CD4-positive, alpha-beta T cell treated with Interleukin-6 for 4 hours (primary cell): ENCODE measurements at places on chromosomes 7 and 10.

DNA sequence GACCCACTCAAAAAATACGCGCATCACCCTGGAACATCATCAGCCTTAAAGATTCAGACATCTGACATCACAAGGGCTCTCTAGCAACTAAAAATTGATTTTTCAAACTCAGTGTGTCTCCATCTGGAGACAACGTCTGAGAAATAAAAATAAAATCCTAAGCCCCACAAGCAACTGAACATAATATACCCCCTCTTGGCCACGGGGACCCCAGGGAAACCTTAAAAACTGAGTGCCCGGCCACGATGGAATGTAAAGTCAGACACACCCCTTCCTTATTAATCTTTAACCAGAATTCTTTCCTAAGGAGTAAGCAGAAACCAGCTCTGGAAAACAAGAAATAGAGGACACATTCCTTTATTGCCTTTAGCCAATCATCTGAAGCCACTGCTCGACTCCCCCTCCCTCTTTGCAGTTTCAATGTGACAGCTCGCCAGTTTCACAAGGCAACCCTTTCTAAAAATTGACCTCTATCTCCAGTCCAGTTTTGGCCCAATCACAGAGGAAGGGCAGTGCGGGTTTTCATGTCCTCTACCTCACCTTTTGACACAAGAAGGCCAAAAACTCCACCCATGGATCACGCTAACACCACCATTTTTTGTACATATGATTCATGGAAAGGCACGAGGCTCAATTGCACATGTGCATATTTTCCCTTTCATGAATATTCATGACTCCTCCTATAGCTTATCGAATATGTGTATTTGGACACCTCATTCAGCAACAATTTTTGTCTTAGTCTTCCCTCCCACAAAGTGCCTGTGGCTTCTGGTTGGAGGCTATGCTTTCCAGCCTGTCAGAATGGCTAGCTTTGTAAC lies 24.2 kb downstream of the IFIT3 start:
- no peak for DNase-seq

DNA sequence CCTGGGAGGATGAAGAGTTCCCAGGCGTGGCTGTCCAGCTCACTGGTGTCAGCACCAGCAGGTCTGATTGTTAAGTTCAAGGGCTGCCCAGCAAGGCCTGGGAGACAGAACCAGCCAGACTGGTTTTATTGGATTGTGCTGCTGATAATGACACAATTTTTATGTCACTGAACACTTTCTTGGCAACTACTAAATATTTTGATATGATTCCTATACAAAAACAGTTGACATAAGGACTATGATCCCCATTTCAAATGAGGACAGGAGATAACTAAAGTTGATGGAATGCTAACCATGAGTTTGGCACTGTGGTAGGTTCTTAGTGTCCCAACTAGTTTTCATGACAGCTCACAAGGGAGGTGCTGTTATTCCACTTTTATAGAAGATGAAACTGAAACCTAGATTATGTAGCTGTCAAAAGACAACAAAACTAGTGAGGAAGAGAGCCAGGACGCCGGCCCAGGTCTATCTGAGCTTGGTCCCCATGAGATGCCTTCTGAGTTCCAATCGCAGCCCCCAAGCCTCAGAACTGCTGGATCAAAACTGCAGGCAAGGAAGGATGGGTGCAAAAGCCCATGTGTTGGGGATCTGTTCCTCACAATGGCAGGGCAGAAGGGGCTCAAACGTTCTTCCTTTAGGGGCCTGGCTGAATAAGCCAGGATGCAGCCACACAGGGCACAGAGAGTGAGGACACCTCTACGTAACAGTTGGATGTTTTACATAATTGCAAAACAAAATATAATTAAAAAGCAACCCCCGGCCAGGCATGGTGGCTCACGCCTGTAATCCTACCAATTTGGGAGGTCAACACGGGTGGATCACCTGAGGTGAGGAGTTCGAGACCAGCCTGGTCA lies 52.8 kb downstream of the COBL start:
- DNase-seq, result no peak

DNA sequence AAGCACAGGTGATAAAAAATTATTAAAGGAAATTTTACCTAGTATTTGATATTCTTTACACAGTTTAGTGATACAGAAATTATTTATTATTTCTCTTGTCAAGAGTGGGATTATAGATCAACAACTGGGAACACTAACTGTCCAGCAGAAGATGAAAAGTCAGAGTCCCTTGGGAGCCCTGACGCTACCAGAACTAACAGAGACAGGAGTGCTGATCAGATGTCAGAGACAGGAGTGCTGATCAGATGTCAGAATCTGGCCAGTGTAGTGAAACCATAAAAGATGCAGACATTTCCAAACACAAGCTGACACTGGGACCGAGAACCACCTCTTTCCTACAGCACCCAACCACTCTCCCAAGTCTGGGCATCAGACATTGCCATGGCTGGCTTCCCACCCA lies 828.2 kb downstream of the TNS3 start:
- no peak for DNase-seq

GRCh38 chr10:110820321-110820814 lies 51.4 kb upstream of the PDCD4 start:
- no peak for DNase-seq

- no peak for DNase-seq
Measured at GRCh38 chr7:1234049-1234880, 1.6 kb downstream of the UNCX start.

GRCh38 chr10:31580646-31581045 lies 261.6 kb downstream of the ZEB1 start:
- no peak for DNase-seq

- DNase-seq, result no peak
Measured at GRCh38 chr10:48878091-48878490, 61.5 kb downstream of the LRRC18 start.

DNA sequence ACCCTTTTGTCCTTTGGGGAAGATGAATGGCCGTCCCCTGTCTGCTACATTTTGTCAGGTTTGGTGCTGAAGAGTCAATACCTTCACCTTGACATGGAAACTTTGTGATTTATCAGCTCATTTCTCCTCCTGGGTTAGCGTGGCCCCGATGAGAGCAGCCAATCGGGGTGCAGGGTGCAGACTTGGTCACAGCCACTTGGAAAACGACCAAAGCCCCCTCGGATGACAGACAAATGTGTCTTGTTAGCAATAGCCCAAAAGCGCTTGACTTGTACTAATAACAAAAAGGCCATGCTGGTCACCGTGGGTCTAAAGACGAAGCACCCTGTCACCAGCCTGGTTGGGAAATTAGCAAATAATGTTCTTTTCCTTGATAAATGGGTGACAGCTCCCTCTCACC lies 103.7 kb downstream of the EBF3 start:
- DNase-seq, result no peak

DNA sequence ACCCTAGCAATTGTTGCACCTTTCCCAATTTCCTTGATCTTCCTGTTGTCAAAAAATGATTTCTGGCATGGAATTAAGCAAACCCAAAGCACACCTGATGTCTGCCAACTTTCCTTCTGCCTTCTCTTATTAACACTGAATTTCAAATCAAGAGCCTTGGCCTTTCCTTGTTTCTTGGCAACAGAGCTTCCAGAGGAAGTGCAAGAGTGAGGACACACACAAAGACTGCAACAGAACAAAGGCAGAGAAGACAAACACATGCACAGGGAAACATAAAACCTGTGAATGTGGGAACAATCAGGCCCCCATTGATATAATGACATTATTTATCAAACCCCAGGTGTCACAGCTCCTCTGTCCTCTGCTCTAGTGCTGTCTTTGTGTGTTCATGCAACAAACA lies 73.0 kb upstream of the IL6 start:
- DNase-seq, result no peak

- DNase-seq, result peak; percentile 42
Measured at GRCh38 chr10:123150986-123151736, 3.0 kb upstream of the BUB3 start.

GRCh38 chr10:16193241-16193640 lies 243.6 kb upstream of the PTER start:
- no peak for DNase-seq

DNA sequence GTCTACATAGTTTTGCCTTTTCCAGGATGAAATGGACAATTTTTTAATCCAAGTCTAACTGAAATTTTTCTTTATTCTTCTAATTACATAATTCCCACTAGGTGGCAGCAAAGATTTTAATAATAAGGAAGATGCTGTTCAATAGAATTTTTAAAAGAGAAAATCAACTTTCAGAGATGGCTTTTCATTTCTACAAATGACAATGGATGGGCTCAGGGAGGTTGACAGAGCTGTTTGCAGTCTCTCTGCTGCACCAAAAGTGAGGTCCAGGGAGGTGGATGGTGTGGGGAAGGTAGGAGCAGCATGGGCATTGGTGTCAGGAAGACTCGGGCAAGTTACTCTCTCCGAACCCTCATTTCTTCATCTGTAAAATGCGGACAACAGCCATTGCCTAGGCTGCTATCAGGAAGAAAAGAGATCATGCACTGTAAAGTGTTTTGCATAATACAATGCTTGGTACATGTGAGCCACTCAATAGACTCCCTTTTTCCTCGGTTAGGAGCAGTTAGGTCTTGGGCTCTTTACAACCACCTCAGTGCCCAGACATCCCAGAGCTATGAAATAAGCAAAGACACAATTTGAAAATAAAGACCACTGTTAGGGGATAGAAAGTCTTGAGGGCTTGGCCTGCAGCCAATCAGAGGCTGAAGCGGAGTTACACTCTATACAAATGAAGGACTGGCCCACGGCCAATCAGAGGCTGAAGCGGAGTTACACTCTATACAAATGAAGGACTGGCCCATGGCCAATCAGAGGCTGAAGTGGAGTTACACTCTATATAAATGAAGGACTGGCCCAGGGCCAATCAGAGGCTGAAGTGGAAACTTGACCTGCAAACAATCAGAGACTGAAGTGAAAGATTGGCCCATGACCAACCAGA lies 107.1 kb downstream of the ABLIM1 start:
- no peak for DNase-seq

DNA sequence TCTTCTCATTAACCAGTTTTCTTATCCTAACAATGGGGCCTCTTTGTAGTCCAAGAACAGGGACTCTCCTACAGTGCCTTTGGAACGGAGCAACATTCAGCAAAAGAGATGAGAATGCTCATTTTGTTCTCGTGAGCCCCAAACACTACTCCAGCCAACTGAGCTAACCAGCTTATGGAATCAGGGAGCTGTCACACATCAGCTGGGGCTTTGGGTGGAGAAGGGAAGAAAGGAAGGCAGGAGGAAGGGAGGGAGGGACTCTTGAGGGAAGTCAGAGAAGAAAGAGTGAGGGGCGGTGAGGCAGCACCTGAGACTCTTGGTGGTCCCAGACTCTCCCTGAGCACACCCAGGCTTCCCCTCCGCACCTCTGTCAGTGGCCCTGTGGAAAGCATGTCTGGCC lies 123.1 kb downstream of the CLEC2L start:
- no peak for DNase-seq

DNA sequence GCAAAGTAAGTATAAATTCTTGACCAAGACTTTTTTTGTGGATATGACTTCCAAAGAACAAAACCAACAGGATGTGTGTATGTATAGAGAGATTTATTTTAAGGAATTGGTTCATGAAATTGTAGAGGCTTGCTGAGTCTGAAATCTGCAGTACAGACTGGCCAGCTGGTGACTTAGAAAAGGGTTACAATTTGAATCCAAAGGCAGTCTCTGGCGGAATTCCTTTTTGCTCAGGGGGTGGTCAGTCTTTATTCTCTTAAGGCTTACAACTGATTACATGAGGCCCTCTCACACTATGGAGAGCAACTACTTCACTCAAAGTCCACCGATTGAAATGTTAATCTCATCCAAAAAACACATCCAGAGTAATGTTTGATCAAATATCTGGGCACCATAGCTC lies 100.1 kb upstream of the IMMP2L start:
- no peak for DNase-seq

DNA sequence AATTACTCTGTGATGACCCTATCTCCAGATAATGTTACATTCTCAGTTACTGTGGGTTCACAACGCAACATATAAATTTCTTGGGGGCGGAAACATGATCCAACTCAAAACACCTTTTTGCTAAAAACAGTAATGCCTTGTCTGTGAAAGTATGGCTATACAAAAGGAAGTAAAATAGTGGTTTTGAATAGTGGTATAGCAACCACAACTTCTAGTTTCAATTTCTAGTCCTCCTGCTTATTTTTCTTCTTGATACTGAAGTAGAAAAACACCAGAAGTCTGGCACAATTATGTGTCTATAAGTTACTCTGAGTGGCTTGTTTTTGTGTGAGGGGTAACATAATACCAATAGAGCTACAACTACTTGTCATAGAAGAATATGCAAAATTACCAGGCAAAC lies 21.5 kb upstream of the ZNF800 start:
- DNase-seq, result no peak

DNA sequence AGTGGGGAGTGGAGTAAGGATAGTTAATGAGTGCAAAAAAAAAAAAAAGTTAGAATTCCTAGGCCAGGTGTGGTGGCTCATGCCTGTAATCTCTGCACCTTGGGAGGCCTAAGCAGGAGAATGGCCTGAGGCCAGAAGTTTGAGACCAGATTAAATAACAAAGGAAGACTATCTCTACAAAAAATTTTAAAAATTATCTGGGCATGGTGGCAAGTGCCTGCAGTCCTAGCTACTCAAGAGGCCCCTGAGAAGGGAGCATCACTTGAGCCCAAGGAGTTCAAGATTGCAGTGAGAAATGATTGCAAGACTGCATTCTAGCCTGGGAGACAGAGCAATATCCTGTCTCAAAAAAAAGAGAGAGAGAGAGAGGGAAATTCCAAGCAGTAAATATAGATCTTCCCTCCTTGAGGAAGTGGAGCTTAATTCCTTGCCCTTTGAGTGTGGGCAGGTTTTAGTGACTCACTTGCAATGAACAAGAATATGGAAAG lies 19.5 kb upstream of the CSTF2T start:
- DNase-seq, result no peak

DNA sequence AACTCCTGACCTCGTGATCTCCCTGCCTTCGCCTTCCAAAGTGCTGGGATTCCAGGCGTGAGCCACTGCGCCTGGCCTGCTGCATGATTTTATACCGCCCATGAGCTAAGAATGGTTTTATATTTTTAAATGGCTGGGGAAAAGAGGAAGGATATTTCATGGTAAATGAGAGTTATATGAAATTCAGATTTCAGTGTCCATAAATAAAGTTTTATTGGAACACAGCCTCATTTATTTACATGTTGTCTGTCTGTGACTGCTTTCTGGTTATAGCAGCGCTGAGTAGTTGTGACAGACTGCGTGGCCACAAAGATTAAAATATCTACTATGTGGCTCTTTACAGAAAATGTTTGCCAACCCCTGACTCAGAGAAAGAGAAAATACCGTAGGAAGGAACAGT lies 2.2 kb downstream of the TRRAP start:
- no peak for DNase-seq

DNA sequence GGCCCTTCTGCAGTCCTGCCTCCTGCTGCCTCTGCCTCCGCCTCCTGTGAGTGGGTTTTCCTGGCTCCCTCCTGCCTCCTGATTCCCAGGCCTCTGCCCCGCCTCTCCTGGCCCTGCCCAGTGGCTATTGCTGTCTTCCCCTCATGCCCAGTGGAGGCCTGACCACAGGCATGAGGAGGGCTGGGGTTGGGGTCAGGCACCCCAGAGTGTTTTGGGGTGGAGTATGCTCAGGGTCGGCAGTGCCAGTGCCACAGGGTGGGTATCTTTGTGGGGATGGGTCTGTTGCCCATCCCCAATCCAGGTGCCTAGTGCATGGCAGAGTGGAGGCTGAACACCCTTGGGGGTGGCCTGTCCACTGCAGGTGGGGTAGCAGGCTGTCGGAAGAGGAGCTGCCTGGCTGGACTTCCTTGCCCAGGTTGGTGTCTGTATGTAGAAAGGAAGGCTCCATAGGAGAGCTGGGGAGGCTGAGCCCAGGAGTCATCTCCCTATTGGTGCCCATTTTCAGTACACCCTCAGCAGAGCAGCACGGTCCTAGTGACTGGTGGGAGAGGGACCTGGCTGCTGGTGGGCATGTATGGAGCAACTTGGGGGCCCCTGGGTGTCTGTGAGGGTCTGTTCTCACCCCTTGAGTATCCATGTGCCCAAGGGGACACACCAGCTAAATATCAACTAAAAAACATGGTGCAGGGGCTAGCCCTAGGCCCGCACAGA lies 62.2 kb downstream of the ARHGAP22 start:
- no peak for DNase-seq
